ENCODE measurements at places on chromosomes 4 and X.

DNA sequence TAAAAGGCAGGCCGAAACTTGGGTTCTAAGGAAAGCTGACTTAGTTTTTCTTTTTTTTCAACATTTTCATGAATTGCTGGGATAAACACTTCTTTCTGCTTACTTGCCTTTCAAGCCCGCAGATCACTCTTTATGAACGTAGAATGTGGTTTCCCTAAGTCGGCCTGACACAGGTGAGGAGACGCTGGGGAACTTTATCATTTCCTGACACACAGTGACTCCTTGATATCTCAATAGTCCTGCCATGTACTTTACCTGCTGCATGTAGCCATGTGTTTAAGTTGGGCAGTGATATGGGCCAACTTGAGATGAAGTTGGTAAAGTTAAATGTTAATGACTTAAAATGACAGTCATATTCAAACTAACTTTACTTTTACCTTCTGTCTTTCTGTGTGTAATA lies 26.6 kb upstream of the SNCA start:
- DNase-seq: no peak

DNA sequence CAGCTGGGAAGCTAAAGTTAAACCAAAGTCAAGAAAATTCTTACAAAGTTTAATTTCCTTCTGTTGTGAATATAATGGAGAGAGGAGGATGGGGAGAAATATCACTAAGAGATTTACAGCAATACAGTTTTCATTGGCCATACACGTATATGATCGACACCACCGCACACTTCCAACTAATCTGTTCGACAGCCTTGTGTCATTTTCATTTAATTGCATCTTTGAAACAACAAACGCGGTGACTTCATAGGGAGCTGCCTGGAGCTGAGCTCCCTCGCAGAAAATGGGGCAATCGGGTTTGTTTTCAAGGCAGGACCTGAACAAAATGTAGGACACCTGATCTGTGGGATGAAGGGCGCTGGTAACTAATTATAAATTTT lies 1.3 kb downstream of the PTPN13 start:
- DNase-seq: no peak

DNA sequence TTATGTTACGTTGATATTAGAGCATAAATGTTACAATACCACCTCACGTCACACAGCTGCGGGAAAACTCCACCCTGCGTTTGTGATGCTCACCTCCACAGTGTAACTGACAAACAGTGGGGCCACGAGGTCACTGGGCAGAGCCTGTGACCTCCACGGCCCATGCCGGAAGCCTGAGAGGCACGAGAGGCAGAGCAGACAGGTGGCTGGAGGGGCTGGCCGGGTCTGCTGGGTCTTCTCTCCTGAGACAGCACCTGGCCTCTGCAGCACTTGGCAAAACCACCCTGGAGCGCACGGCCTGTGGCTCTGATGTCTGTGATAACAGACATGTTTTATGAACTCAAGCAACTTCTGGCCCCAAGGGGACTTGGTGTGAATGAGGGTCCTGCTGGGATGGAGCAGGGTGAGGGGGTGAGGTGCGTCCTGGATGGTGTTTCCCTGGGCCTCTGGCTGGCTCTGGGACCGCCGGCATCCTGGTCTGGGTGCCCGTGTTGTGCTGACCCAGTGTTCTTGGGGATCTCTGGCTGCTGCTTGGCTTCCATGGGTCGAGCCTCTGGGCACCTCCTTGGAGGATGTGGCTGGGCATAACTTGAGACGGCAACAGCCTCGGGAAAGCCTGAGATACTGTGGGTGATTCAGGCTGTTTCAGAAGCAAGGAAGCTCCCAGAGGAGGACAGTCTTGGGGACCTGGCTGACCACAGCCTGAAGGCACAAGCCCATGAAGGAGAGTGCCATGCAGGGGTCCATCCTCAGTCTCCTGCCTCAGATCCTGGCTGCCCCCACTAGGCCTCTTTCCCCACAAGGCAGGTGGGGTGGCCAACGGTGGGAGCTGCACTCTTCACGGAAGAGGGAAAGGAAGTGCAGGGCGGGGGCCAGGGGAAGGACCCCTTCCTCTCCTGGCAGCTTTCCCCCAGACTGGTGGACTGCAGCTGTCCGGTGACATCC lies 19.7 kb downstream of the RNF212 start:
- no peak for DNase-seq

GRCh38 chr4:16641971-16642370 lies 256.5 kb downstream of the LDB2 start:
- DNase-seq: no peak

DNA sequence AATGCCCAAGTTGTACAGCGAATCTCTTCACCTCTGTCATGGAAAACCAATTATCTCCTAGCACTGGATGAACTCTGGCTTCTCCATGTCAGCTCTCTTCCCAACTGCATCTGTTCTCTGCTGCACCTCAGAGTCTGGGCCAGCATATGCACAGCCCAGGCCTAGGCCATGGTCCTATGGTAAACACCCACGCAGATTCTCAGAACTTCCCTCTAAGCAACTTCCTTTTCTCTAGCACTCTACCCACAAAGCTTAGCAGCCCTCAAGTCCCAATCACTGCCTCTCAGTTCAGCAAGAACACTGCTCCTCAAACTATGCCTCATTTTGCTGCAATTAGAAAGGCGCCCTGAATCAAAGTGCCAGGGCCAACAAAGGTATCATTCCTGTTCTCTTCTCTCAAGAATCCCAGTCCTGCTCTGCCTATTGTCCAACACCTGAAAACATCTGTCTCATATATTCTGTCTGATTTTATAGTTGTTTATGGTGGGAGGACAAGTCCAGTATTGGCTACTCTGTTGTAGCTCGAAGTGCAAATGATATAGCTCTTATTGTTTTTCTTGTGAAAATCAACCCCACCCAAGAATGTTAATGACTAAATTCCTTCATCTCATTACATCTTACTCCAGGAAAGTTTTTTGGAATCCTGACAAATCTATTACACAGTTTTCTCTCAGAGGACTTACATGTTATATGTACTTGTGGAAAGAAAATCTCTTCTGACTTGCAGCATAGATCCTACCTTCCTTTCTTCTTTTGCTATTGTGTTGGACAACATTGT lies 85.4 kb downstream of the DCHS2 start:
- no peak for DNase-seq

- DNase-seq: no peak
Measured at GRCh38 chr4:5874811-5875449, 18.0 kb downstream of the CRMP1 start.

DNA sequence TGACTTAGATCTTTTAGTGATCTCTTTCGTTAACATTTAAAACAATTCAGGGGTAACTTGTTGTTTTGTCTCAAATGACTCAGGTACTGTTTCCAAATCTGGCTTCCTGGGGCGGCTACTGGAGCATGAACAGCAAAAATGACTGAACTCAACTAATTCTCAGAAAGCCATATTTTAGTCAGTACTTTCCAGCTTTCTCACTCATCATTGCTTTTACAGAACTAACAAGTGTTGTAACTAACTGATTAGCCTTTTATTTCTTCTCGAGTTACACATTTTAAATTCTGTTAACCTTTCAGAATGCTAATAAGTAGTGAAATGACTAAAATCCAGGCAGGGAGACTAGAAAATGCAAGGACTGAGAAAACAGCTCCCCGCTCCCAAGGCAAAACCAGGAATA lies 55.3 kb downstream of the JADE3 start:
- DNase-seq: no peak

DNA sequence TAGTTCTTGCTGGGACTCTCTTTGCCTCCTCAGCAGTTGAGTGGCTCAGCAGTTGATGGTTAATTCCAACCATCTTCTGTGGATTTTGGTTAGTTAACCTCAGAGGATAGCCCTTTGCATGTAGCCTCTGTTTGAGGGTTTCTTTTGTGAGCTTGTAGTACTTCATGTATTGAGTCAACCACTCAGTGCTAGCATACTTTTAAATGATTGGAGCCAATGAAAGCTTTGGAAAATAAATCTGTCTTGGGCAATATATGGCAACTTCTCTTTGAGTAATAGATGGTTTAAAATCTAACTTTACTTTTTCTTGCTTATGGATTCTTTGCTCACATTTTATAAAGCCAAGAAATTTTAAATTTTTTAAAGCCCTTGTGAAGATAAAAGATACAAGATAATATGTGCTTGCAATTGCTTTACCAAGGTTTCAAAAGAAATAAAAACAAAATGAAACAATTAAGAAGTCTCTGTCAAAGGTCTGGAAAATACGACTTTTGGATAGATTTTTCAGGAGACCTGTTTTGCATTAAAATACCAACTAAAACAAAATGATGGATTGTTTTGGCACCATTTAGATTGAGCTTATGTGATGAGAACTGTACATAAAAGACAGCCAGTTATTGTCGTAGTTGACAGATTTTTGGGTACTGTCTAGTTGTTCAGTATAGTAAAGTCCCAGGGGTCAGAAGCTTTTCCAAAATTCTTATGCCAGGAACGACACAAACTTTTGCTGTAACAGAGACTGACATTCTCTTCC lies 181.9 kb downstream of the SPRY1 start:
- DNase-seq: no peak

DNA sequence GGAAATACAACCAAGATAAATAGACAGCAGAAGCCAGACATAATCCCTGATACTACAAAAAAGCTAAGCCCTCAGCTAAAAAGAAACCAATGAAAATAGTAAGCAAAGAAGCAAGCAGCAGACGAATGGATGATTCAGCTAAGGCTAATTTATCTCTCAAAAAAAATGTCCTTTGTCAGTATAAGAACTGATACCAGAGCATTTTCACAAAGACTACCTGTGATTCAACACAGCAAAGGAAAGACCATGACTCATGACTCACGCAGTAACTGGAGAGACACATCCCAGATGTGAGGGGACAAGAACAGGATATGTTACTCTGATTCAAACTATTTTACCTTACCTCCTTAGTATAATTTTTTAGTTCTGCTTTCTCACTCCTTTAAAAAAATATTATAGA lies 22.7 kb upstream of the TMPRSS11F start:
- no peak for DNase-seq

DNA sequence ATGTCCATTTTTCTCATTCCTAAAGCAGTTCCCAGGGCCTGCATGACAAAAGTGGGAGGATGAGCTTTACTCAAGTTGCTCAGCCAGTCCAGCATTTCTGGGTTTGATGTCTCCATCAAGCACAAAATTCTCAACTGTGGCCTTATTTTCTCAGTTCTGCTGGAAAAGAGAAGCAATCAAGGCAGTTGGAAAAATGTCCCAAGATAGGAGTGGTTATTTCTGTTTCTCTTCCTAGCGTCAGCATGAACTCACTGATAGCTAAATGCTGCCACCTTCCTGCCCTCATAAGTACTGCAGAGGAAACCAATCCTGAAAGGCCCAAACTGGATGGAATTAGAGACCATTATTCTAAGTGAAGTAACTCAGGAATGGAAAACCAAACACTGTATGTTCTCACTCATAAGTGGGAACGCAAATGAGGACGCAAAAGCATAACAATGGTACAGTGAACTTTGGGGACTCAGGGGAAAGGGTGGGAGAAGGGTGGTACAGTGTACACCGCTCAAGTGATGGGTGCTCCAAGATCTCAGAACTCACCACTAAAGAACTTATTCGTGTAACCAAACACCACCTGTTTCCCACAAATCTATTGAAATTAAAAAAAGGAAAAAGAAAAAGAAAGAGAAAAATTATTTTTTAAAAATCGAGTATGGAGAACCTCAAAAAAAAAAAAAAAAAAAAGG lies 29.6 kb downstream of the ADH7 start:
- DNase-seq: peak; percentile 37

DNA sequence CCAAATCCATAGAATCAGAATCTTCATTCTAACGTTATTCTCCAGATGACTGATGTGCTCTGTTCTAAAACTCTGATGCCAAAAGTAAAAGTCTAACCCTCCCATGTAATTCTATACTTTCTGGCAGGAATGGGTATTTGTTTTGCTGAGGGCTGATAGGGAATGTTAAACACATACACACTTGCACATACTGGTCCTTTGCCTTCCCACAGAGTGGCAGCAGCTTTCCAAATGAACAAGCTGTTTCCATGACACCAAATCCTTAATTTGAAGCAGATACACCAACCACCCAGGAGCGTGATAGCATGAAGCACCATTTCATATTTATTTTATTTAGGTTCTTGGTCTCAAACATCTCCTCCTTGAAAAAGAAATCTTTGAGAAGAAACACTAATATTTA lies 155.5 kb upstream of the PRDX4 start:
- DNase-seq: no peak
